ENCODE measurements at places on chromosomes 3 and 15.

GRCh38 chr15:64843991-64844390 is 2.3 kb downstream of the PLEKHO2 start:
- DNase-seq: no peak

- DNase-seq: no peak
These were observed 141.6 kb downstream of the DNAJB8 start for GRCh38 chr3:128324911-128325592.

DNA sequence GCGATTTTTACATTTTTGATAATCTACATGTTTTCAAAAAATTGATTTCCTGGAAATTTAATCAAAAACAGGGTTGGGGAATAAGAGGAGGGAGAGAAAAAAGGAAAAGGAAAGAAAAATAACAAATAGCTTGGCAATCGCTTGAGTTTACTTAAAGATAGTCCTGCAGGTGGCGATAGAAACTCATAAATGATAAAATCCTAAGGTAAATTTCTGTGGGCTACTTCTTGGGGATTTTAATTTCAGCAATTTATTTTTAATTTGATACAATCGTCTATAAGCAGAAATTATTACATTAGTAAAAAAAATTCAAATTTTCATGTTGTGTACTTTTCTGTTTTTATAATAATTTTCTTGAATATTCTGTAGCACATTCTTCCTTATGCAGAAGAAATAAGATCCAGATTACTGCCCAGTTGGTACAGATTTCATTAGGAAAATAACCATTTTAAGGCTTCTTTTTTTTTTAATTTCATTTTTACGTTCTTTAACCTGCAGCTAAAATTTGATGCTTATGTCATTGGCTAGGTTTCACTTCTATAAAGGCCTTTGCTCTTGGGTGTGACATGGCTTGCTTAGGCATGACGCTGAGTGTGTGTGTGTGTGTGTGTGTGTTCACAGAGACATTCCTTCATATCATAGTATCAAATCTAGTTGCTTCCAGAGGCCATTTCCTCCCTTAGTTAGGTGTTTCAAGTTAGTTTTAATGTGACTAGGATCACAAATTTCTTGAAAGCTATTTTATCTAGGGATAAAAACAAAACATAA is 181.8 kb downstream of the MCTP2 start:
- DNase-seq: no peak

GRCh38 chr3:197197334-197197733 is 101.1 kb downstream of the DLG1 start:
- DNase-seq: no peak

DNA sequence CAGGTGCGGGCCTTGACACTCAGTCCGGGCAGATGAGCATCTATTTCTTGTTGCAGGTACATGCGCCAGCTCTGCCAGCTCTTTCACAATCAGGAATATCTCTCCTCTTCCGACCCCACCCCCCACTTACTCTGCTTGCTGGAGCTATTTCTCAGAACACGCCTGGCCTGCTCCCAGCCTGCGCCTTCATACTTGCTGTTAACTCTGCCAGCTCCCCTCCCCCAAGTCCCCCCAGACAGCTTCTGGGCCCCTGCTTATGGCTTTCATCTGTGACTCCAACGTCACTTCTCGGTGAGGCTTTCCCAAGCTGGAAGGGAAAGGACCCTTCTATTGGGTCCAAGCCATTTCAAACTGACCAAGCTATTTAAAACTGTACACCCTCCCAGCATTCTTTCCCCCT is 15.2 kb downstream of the MAGEF1 start:
- no peak for DNase-seq

- no peak for DNase-seq
These were observed 74.1 kb upstream of the PRR23C start for GRCh38 chr3:139118835-139119234.

GRCh38 chr3:21750831-21751391 is at the start of gene ZNF385D:
TSS of gene ZNF385D (minus strand) at chr3:21751210. CDS start at chr3:21750916, 294 bp downstream.
- no peak for DNase-seq

- DNase-seq: no peak
These were observed 453.7 kb downstream of the ZNF385D start for GRCh38 chr3:21297304-21297703.

- DNase-seq: no peak
These were observed 106.3 kb downstream of the PLD1 start for GRCh38 chr3:171704002-171704401.

- no peak for DNase-seq
These were observed 57.6 kb upstream of the AZI2 start for GRCh38 chr3:28406241-28406640.

GRCh38 chr15:70806992-70807712 is 43.8 kb upstream of the UACA start:
- no peak for DNase-seq

GRCh38 chr3:98766924-98767323 is 3.8 kb downstream of the ST3GAL6 start:
- no peak for DNase-seq

DNA sequence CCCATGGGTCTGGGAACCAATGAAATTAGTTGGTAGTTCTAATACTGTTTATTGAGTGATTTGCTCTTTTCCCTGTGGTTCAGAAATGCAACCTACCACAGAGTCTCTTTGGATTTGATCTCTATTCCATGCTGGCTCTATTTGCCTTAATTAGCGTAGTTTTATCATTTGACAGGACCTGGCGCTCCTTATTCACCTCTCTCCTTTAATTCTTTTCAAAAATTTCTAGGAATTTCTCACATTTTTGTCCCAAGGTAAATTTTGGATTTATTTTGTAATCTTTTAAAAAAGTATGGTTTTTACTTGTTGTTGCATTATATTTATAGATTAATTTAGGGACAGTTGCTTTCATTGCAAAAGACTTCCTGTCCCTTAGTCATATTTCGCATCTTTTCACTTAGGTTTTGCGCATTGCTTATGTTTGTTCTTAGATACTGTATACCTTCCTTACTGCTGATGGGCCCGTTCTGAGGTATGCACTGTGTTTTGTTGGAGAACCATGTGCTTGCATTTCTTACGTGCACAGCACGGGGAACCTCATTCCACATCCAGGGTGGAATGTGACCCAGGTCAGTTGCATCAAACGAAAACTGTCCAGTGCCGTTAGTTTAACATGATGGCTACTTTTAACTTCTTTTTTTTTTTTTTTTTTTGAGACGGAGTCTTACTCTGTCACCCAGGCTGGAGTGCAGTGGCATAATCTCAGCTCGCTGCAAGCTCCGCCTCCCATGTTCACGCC is 27.0 kb downstream of the SENP5 start:
- no peak for DNase-seq

- no peak for DNase-seq
These were observed 397.9 kb downstream of the NTRK3 start for GRCh38 chr15:87858651-87859050.

DNA sequence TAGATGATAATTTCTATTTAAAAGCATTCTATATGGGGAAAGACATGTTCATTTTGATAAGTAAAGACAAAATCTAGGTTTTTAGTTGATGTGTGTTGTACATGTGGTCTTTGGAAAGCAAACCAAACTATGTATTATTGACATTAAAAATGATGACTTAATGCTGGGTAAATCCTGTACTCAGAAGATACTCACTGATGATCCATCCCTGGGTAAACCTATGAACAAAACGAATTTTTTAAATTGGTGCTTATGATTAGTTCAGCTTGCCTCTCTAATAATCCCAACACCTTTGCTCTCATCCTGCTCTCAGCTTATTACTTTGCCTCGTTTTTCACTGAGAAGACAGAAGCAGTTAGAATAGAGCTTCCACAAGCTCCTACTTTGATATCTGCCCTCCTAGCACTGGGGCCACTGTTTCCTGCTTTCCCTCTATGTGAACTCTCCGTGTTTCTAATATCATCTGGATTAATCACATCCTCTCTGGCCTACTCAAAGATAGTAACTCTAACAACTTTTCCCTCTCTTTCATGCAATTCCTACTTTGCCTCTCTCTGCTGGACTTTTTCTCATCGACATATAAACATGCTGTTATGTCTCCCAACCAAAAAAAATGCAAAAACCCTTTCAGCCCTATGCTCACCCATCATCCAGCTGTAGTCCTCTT is 29.3 kb downstream of the RARRES1 start:
- DNase-seq: no peak

DNA sequence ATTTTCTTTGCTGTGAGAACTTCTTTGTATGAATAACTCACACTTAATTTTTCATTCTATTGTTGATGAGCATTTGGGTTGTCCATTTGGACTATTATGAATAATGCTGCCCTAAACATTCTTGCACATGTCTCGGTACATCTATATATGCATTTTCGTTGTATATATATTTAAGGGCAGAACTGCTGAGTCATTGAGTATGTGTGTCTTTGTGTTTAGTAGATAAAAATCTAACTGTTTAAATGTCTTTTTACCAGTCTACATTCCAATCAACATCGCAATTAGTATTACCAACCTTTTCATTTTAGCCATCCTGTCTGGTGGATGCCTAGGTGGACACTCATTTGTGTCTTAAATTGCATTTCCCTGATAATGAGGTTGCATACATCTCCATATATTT is 144.4 kb downstream of the UACA start:
- no peak for DNase-seq

DNA sequence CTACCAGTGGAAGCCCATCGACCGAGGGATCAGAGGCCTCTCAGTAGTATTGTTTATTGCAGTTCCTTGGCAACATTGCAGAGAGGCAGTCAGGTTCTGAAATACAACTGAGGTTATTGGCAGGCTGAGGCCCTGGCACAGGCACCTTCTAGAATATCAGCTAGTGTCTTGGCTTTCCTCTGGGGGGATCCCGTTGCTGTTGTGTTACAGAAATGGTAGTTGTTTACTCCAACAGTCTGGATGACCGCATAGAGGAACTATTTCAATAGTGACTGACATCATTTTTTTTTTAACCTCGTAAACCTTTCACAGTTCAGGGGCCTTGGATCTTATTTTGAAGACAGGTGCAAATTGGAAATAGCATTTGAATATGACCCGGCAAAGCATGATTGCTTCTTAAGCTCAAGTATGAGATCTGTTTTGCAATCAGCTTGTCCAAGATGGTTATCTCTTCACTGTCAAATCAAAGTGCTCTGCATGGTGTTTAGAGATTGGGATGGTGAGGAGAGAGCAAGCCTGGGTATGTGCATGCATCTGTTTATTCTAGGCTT is 63.9 kb downstream of the PGPEP1L start:
- DNase-seq: no peak

GRCh38 chr15:67570875-67571647 is 28.6 kb downstream of the MAP2K5 start:
- DNase-seq: no peak

DNA sequence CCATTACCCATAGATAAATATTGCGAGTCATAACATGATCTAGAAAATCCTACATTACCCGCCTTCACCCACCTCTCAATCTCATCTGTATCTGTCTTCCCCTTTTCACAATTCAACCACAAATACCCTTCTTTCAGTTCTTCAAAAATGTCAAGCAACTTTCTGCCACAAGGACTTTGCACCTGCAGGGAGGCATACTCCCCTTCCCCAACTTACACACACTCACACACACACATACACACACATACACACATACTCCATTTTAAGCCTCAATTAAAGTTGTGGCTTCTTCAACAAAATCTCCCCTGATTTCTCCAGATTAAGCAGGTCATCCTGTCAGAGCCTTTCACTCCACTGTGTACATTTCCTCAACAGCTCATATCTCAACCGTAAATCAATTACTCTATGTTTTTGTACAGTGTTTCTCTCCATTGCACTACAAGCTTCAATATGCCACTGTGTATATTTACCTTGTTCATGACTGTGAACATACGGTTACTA is 33.1 kb upstream of the CCDC50 start:
- DNase-seq: no peak

- no peak for DNase-seq
These were observed 770.6 kb upstream of the NR2F2 start for GRCh38 chr15:95559875-95560394.

- no peak for DNase-seq
These were observed 55.2 kb downstream of the SPTSSB start for GRCh38 chr3:161316006-161316689.

GRCh38 chr3:117234331-117234730 is 524.8 kb downstream of the TUSC7 start:
- DNase-seq: no peak

GRCh38 chr3:143084856-143085731 is 34.5 kb upstream of the CHST2 start:
- no peak for DNase-seq

- no peak for DNase-seq
These were observed 12.0 kb downstream of the ALDH1A2 start for GRCh38 chr15:58053315-58054153.

GRCh38 chr15:98012354-98012753 is 51.9 kb downstream of the ARRDC4 start:
- DNase-seq: no peak

DNA sequence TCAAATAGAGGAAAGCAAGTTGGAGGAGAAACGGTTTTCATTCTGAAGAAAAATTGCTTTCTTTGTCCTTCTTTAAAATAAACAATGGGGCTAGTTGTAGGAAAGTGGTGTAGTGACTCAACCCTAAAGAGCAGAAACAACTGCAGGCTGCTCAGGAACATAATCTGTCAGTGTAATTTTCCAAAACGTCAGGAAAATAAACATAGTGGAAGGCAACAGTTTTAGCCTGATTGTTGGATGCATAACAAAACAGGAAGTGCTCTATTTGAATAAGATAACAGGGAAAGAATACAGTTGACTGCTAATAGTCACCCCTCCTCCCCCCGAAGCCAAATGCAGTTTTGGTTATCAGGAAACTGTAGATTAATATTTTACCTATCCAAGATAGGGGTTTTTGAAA is 167.6 kb downstream of the ECT2 start:
- DNase-seq: no peak

- DNase-seq: no peak
These were observed 30.4 kb upstream of the RBP2 start for GRCh38 chr3:139506766-139507165.

DNA sequence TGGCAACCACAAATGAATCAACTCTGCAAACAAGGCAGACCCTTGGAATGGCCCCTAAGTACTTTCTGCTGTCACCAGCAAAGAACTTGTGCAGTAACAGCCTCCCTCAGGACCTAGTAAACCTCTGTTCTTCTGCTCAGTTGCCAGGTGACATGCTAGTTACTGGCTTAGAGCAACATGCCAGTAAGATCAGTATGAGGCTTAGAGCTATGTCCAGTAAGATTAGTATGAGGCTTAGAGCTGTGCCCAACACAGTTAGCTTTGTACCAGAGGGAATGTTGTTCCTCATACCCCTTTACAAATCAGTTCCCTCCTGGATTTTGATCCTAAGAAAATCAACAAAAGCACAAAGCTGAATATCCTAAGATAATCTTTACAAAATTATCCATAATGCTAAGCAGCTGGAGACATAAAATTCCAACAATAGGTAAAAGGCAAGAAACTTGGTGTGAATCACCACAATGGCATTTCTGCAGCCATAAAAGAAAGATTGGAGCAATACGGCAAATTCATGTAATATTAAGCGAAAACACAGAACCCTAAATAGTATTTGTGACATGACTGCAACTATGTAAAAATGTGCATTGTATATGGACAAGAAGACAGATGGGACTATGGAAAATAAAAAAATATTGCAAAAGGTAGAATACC is 107.3 kb upstream of the LPP start:
- no peak for DNase-seq

All from stimulated activated CD8-positive, alpha-beta memory T cell treated with anti-CD3 and anti-CD28 coated beads, Interleukin-2, amount 100 ng/mL, for 1 hour (primary cell).